ENCODE measurements at places on chromosomes 7 and 10.

GRCh38 chr7:70498232-70498992, 633.5 kb upstream of the GALNT17 start:
- no peak for DNase-seq

DNA sequence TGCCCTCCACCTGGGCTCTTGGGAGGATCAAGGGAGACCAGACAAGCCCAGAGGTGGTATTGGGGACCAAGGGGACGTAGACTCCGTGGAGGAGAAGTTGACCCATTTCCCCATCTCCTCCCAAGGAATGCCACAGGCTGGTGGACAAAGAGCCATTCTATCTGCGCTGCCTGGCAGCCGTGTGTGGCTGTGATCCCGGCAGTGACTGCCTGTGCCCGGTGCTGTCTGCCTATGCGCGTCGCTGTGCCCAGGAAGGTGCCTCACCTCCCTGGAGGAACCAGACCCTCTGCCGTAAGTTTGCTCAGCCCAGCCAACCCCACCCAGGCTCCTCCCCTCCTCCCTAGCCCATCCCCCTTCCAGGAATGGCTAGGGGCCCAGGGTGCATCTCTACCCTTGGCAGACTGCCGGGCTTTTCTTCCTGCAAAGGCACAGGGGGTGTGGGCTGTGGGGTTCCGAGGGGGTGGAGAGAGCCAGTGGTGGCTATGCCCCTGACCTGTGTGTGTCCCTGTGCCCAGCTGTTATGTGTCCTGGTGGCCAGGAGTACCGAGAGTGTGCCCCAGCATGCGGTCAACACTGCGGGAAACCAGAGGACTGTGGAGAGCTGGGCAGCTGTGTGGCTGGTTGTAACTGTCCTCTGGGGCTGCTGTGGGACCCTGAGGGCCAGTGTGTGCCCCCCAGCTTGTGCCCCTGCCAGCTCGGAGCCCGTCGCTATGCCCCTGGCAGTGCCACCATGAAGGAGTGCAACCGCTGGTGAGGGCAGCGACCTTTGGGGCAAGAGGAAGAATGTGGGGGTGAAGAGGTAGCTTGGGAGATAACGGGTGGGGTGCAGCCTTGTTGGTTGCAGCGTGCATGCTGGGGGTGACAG, 10.2 kb upstream of the ZNF467 start:
- no peak for DNase-seq

GRCh38 chr10:131662851-131663250, 238.0 kb upstream of the PPP2R2D start:
- no peak for DNase-seq

DNA sequence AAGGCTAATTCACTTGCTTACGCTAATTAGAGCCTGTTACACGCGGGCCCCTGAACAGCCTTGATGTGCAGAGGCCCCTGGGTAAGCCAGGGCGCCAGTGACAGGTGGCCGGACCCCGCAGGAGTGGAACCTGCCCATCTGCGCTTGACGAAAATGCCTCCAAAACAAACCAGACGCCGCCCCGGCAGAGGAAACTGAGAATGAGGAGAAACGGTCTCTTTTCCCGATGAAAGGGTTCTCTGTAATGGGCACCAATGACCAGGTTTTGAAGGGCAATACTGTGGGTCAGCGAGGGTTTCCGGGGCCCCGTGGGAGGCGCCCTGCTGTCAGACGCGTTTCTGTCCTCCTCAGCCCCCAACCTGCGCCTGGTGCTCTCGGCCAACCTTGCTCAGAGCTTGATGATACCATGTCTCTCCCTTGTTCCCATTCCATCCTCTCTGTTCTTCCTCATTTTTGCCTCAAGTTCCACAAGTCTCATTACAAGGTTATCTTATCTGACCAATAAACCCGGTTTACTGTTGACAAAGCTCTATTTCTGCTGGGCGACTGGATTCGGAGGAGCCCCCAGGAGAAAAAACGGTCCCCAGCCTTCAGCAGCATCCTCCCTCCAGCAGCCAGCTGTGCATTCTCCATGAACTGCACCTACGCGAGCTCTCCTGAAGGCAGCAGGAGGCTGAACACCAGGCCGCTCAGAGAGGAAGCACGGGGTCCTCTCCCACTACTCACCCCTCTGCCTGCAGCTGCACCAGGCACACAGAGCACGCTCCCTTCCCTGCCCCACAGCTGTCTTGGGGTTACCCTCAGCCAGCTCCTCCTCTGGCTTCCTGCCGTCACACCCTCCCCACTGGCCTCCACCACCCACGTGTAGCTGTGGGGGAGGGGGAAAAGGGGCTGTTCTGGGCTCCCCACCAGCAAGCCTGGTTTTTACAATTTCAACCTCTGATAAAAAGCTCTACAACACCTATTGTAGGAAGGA, 202.0 kb downstream of the MAD1L1 start:
- no peak for DNase-seq

- DNase-seq: no peak
Observed at GRCh38 chr7:47088329-47089067, 493.4 kb downstream of the TNS3 start.

DNA sequence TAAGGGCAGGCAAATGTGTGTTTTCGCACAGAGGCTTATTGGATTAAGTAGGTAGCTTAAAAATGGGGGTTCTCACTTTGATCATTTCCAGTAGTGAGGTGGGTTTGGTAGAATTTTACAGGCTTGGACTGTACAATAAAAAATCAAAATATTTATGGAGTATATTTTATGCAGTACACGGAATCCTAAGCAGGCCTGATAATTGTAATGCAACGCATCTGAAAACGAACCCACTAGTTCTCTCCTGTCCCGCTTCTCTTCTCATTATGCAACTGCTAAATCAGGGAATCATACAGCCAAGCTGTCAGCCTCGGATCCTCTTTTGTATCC, 377 bp upstream of the POLR1F start:
- no peak for DNase-seq
